ENCODE measurements at places on chromosomes 13 and 19. TPM values are rescaled to one million over a fixed set of nuclear protein-coding genes. Genes with fewer than 3 reads are reported as not detected.

GRCh38 chr13:93180356-93180969 lies 46.1 kb upstream of the GPC6 start:
- DNase-seq: no peak
- no peak overlapping the region for H3K27ac ChIP-seq
- H3K4me1 ChIP-seq: no peaks in the 10 kb centered on the region

- peaks cover 5% of the 10 kb centered on the region for H3K36me3 ChIP-seq
- H3K4me3 ChIP-seq: no peak overlapping the region
- DNase-seq: no peak
- H3K27ac ChIP-seq: no peak overlapping the region
- H3K4me1 ChIP-seq: no peaks in the 10 kb centered on the region
Observed at GRCh38 chr19:3852177-3852511, 16.7 kb downstream of the ZFR2 start.

GRCh38 chr13:77325371-77325980 lies 1.4 kb downstream of the MYCBP2 start:
- DNase-seq: no peak
- peak overlapping the region; percentile 97 for H3K4me3 ChIP-seq
- H3K4me1 ChIP-seq: peaks cover 62% of the 10 kb centered on the region
- H3K27me3 ChIP-seq: peaks cover 1% of the 10 kb centered on the region
- peak overlapping the region; percentile 97 for H3K27ac ChIP-seq

- no peak for DNase-seq
- H3K27me3 ChIP-seq: no peaks in the 10 kb centered on the region
- H3K4me1 ChIP-seq: no peaks in the 10 kb centered on the region
- H3K4me3 ChIP-seq: no peak overlapping the region
Observed at GRCh38 chr19:5996623-5997320, 18.8 kb upstream of the RANBP3 start.

- peaks cover 91% of the 10 kb centered on the region for H3K36me3 ChIP-seq
- H3K4me3 ChIP-seq: no peak overlapping the region
- no peaks in the 10 kb centered on the region for H3K27me3 ChIP-seq
- DNase-seq: no peak
- H3K27ac ChIP-seq: no peak overlapping the region
- H3K4me1 ChIP-seq: no peaks in the 10 kb centered on the region
Observed at GRCh38 chr19:9381361-9381785, 18.6 kb downstream of the ZNF177 start.

GRCh38 chr13:68272652-68273051 lies 1042.5 kb upstream of the PCDH9 start:
- DNase-seq: no peak
- no peak overlapping the region for H3K27ac ChIP-seq
- H3K36me3 ChIP-seq: no peaks in the 10 kb centered on the region
- H3K4me3 ChIP-seq: no peak overlapping the region
- no peaks in the 10 kb centered on the region for H3K27me3 ChIP-seq

DNA sequence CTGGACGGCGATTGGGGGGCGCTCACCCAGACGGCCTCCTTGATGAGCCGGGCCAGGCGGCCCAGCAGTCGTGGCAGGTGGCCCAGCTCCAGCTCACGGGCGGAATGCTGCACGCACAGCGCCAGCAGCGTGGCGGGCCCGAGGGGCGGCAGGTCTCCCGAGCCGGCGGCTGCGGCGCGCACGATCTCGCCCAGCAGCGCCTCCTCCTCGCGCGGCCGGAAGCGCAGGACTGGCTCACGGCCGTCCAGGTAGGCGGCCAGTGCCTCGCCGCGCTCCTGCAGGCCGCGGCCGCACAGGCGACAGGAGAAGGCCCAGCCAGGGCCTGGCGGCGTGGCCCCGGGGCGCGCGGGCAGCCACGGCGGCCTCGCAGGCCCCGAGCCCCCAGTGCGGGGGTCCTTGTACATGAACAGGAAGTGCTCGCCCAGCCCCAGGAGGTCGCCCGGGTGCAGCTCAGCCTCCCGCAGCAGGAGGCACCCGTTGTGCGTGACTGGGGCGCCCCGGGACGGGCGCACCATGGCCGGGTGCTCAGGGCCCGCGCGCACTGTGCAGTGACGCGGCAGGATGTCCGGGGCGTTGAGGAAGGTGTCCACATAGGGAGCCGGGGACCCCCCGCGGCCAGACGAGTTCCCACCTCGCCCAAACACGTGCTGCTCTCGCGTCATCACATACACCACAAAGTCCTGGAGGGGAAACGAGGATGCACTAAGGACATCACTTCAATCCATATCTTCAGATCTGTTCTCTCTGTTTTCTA lies 9.6 kb upstream of the MAMSTR start:
- no peak for DNase-seq
- no peak overlapping the region for H3K27ac ChIP-seq
- peaks cover 15% of the 10 kb centered on the region for H3K36me3 ChIP-seq

- H3K27me3 ChIP-seq: no peaks in the 10 kb centered on the region
- H3K36me3 ChIP-seq: peaks cover 65% of the 10 kb centered on the region
- no peaks in the 10 kb centered on the region for H3K4me1 ChIP-seq
Observed at GRCh38 chr19:27776020-27776419, 1436.9 kb downstream of the UQCRFS1 start.

DNA sequence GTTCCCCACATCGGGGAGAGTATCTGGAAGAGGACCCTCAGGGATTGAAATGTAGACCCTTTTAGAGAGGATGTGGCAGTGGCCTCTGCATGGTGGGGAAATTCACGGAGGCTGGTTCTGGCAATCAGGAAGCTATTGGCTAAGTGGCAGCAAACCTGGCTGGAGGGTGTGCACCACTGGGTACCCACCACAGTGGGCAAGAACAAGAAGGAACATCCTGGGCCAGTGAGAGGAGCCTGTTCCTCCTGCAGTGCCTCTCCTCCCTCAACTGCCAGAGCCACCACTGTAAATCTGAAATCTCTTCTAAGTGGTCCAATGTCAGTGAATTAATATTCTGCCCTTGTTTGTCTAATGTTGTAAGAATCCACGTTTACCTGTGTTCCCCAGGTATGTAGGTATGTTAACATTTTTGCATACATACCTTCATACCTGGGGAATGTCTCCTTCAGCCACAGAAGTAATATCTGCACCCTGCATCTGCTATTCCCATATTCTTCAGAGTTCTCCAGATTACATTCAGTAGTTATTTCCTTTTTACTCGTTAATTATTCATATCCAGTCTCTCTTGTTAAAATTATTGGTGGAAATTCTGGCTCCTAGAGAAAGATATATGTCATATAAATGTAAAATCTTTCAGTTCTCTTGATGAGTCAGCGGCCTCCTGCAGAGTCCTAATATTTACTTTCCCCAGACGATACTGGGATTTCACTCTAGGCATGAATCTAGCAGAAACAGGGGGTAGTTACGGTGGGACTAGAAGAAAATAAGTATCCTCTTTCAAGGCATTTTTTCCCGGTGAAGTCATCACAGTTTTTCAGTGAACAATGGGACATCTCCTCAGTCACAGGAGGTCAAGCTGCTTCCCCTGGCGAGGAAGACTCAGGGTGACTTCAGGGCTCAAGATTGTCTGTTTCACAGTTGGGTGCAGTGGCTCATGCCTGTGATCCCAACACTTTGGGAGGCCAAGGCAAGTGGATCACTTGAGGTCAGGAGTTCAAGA lies 148.3 kb downstream of the MYO16 start:
- no peak for DNase-seq
- no peak overlapping the region for H3K4me3 ChIP-seq
- H3K27ac ChIP-seq: no peak overlapping the region

GRCh38 chr19:46924874-46925547 lies 64.2 kb downstream of the ARHGAP35 start:
- no peaks in the 10 kb centered on the region for H3K27me3 ChIP-seq
- H3K4me1 ChIP-seq: peaks cover 39% of the 10 kb centered on the region
- H3K4me3 ChIP-seq: no peak overlapping the region
- H3K27ac ChIP-seq: peak overlapping the region; percentile 61
- DNase-seq: peak; percentile 31
- H3K36me3 ChIP-seq: peaks cover 20% of the 10 kb centered on the region

DNA sequence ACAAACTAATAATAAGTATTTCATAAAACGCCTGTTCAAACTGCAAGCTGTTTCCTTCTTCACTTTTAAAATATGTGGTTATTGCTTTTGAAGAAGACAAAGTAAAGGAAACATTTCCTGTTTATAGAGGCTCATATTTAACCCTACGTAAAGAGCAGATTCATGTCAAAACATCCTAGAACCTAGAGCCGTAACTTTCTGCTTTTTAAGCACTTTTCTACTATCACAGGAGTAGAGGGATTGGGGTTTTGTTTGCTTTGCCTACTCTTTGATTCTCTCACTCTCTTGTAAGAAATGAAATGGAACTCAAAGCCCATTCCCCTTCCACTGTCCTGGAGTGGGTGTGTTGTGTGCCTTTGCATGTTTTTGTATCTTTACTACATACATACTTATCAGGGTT lies 54.0 kb upstream of the GPR183 start:
- peak overlapping the region; percentile 88 for H3K27ac ChIP-seq
- no peaks in the 10 kb centered on the region for H3K27me3 ChIP-seq
- peaks cover 66% of the 10 kb centered on the region for H3K36me3 ChIP-seq
- no peak for DNase-seq

DNA sequence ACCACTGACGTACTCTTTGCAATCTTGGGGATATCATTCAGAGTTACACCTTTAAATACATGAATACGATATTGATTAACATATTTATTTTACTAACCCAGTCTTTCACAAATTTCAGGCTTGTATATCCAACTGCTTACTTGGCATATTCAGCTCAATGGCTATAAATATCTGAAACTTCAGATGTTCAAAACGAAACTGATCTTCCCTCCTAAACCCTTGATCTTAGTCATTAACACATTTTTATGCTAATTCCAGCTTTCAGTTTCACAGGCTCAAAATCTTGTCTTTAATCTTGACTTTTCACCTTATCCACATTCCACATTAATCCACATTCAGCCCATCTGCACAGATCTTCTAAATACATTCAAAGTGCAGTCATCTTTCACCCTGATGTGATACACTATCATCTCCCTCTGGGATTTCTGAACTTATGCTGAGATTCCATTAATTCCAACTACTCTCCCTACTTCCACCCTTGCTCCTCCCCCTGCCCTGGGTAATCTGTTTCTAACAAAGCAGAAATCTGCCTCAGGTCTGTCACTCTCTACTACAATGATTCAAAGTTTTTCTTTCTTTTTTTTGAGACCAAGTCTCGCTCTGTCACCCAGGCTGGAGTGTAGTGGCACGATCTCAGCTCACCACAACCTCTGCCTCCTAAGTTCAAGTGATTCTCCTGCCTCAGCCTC lies 387.2 kb downstream of the GPC5 start:
- H3K27me3 ChIP-seq: no peaks in the 10 kb centered on the region
- no peak overlapping the region for H3K4me3 ChIP-seq
- H3K4me1 ChIP-seq: no peaks in the 10 kb centered on the region

GRCh38 chr13:50577806-50578205 lies 265.7 kb downstream of the DLEU7 start:
- H3K4me1 ChIP-seq: peaks cover 11% of the 10 kb centered on the region
- H3K36me3 ChIP-seq: no peaks in the 10 kb centered on the region
- no peak for DNase-seq
- H3K27me3 ChIP-seq: peaks cover 1% of the 10 kb centered on the region
- no peak overlapping the region for H3K27ac ChIP-seq

GRCh38 chr13:110319774-110320509 lies 12.9 kb downstream of the COL4A2 start:
- H3K4me3 ChIP-seq: no peak overlapping the region
- H3K27ac ChIP-seq: no peak overlapping the region
- peaks cover 4% of the 10 kb centered on the region for H3K4me1 ChIP-seq
- no peaks in the 10 kb centered on the region for H3K36me3 ChIP-seq
- peaks cover 28% of the 10 kb centered on the region for H3K27me3 ChIP-seq
- peak; percentile 48 for DNase-seq

GRCh38 chr13:59856281-59856810 lies 307.4 kb downstream of the DIAPH3 start:
- H3K36me3 ChIP-seq: peaks cover 5% of the 10 kb centered on the region
- no peak overlapping the region for H3K4me3 ChIP-seq
- H3K27me3 ChIP-seq: peaks cover 2% of the 10 kb centered on the region
- DNase-seq: no peak
- no peaks in the 10 kb centered on the region for H3K4me1 ChIP-seq
- no peak overlapping the region for H3K27ac ChIP-seq

- peak overlapping the region; percentile 52 for H3K27ac ChIP-seq
- H3K27me3 ChIP-seq: no peaks in the 10 kb centered on the region
- peak overlapping the region; percentile 93 for H3K4me3 ChIP-seq
- peak; percentile 92 for DNase-seq
- H3K36me3 ChIP-seq: peaks cover 16% of the 10 kb centered on the region
- H3K4me1 ChIP-seq: peaks cover 26% of the 10 kb centered on the region
Observed at GRCh38 chr19:4327252-4327876, 11.3 kb downstream of the STAP2 start.

DNA sequence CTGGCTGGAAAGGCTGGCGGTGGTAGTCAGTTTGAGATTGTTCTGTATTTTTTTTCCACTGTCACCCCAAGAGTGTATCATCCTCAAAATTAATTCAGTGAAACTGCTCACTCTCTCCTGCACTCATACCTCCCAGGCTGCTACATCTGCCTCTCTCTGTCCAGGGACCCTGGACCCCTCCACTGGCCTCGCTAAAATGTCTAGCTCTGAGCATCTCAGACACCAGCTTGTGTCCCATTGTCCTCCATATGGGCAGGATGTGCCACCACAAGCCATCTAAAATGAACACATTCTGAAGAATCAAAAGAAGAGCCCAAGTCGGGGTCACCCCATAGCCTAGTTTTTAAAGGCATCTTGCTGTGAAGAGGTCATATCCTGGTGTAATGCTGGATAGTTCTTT lies 345.5 kb upstream of the TSHZ3 start:
- no peaks in the 10 kb centered on the region for H3K4me1 ChIP-seq
- no peak for DNase-seq
- no peaks in the 10 kb centered on the region for H3K36me3 ChIP-seq
- H3K27ac ChIP-seq: no peak overlapping the region

- peaks cover 10% of the 10 kb centered on the region for H3K27me3 ChIP-seq
- H3K36me3 ChIP-seq: no peaks in the 10 kb centered on the region
- no peak overlapping the region for H3K4me3 ChIP-seq
- H3K4me1 ChIP-seq: no peaks in the 10 kb centered on the region
- H3K27ac ChIP-seq: no peak overlapping the region
Observed at GRCh38 chr13:78806457-78806856, 147.5 kb upstream of the OBI1 start.

- H3K27ac ChIP-seq: no peak overlapping the region
- H3K36me3 ChIP-seq: no peaks in the 10 kb centered on the region
- peaks cover 30% of the 10 kb centered on the region for H3K27me3 ChIP-seq
- no peaks in the 10 kb centered on the region for H3K4me1 ChIP-seq
- no peak for DNase-seq
- H3K4me3 ChIP-seq: no peak overlapping the region
Observed at GRCh38 chr19:11269408-11269807, 7.1 kb upstream of the DOCK6 start.

- no peak overlapping the region for H3K4me3 ChIP-seq
- H3K27me3 ChIP-seq: no peaks in the 10 kb centered on the region
- DNase-seq: no peak
- H3K36me3 ChIP-seq: peaks cover 53% of the 10 kb centered on the region
Observed at GRCh38 chr19:16527334-16527935, 14.8 kb downstream of the CHERP start.

NOVA2 gene
- total RNA-seq: not detected

GFY gene
- not detected for total RNA-seq

HNRNPUL1 gene
- 257 TPM for total RNA-seq

ZNF71 gene
- total RNA-seq: 5.3 TPM

ZNF560 gene
- 0.11 TPM for total RNA-seq

PROSER1 gene
- total RNA-seq: 88.7 TPM

Data from activated CD8-positive, alpha-beta T cell treated with anti-CD3 and anti-CD28 coated beads for 36 hours (primary cell).